ENCODE measurements at places on chromosomes 6 and 20.

GRCh38 chr20:56685879-56686278, 56.8 kb downstream of the TFAP2C start:
- DNase-seq: no peak

DNA sequence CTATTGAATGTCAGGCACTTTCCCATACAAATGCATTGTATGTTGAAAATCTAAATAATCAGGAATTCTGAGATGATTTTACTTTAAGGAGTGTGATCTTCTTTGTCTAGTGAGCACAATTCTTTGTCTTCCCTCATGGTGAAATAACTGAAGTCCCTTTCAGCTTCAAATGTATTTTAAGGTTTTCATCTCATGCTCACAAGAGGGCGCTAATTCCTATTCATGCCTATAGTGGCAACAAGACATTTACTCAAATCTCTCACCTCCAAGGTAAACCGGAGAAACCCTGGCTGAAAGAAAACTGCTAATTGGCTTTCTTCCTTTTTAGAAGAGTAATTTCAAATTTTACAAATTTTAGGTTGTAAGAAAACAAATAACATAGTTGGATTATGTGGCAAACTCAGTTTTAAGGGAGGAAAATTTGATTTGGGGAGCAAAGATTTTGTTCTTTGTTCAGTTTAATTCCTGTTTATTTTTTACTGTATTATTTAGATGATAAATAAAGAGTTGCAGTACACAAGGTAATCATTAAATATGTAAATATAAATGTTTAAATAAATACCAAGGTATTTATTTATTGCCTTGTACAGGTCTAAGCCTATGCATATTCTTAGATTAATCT, 69.1 kb downstream of the SLC35F1 start:
- DNase-seq: no peak

- DNase-seq: no peak
Observed at GRCh38 chr20:23689399-23689690, 507 bp upstream of the CST4 start.

DNA sequence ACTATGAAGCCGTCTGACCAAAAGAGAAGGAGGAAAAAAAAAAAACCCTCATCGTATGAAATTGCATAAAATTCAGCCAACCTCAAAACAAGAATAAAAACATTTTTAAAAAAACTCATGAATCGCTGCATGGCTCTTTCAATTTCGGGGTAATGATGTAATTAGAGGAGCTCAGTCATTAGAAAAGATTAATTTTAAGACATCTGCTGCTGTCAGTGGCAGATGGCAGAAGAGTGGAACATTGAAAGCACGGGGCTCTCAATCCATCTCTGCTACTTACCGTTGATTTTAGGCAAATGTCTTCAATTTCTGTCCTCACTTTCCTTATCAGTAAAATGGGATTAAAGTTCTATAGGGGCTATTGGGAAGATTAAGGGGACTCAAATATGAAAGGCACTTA, 79.1 kb downstream of the EYA2 start:
- no peak for DNase-seq
